ENCODE measurements at places on chromosomes 4 and X.

- no peak for DNase-seq
Observed at GRCh38 chr4:170089274-170089667, 485 bp downstream of the AADAT start.

GRCh38 chr4:143512978-143513313 is 556 bp upstream of the SMARCA5 start:
- DNase-seq = no peak

GRCh38 chrX:13552892-13553291 is 16.5 kb upstream of the EGFL6 start:
- no peak for DNase-seq

- DNase-seq = no peak
Observed at GRCh38 chr4:2964706-2965258, 1.4 kb downstream of the GRK4 start.

- DNase-seq = no peak
Observed at GRCh38 chr4:182745237-182745636, 171.9 kb downstream of the DCTD start.

GRCh38 chr4:85106166-85106565 is 139.7 kb upstream of the WDFY3 start:
- DNase-seq = no peak

GRCh38 chr4:77802402-77802801 is 16.8 kb downstream of the CNOT6L start:
- no peak for DNase-seq

GRCh38 chrX:119604766-119605463 is 1.3 kb downstream of the NKRF start:
- DNase-seq = no peak

GRCh38 chrX:96407501-96407900 is 277.1 kb upstream of the DIAPH2 start:
- DNase-seq = no peak

GRCh38 chr4:41178372-41179370 is 35.7 kb downstream of the APBB2 start:
- DNase-seq = no peak

GRCh38 chr4:119763386-119763785 is 134.8 kb upstream of the PDE5A start:
- no peak for DNase-seq

DNA sequence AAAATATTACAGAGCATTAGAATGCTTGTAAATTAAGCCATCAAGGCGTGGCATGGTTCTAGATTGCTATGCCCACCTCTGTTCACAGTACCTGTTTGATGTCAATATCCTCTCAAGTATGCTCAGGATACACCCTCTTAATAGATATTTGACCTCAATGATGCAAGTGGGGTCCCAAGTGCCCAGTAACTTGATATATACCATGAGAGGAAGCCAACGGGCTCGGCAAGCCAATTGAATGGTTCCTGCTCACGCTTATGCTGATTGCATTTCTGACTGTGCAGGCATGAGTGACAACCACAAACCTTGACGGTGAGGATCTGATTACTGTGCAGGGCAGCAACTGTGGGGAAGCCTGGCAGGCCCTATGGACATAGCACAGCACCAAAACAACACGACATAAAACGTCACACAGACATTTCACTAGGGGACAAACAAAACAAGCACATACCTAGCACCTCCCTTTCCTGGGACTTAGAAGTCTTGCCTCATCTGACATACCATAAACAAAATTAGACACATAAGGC is 179.1 kb upstream of the ETNPPL start:
- DNase-seq = no peak

DNA sequence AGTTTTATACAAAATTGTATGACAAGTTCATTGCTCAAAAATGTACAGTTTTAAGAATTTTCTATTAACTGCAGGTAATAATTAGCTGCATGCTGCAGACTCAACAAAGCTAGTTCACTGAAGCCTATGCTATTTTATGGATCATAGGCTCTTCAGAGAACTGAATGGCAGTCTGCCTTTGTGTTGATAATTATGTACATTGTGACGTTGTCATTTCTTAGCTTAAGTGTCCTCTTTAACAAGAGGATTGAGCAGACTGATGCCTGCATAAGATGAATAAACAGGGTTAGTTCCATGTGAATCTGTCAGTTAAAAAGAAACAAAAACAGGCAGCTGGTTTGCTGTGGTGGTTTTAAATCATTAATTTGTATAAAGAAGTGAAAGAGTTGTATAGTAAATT is 131.0 kb downstream of the TET2 start:
- DNase-seq = no peak

- DNase-seq = no peak
Observed at GRCh38 chr4:154082760-154083535, 294.1 kb upstream of the SFRP2 start.

- no peak for DNase-seq
Observed at GRCh38 chr4:186902361-186902760, 178.7 kb upstream of the FAT1 start.

GRCh38 chr4:79913581-79913980 is 159.4 kb downstream of the ANTXR2 start:
- no peak for DNase-seq

DNA sequence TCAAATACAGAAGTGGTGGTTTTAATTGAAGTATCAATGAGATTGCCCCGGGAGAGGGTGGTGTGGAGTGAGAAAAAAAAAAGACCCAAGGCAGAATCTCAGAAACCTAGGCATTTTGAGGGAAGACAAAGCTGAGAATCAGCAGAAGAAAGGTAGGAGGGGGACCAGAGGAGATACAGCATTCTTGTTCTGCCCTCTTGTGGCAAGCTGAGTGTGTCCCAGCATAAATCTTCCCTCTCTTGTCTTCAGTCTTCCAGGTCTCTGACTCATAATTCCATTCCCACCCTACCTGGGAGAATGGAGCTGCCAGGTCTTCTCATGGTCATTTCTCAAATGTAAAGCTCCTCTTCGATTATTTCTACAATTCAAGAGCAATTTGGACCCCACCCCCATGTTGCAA is 32.7 kb upstream of the MAGED1 start:
- no peak for DNase-seq

DNA sequence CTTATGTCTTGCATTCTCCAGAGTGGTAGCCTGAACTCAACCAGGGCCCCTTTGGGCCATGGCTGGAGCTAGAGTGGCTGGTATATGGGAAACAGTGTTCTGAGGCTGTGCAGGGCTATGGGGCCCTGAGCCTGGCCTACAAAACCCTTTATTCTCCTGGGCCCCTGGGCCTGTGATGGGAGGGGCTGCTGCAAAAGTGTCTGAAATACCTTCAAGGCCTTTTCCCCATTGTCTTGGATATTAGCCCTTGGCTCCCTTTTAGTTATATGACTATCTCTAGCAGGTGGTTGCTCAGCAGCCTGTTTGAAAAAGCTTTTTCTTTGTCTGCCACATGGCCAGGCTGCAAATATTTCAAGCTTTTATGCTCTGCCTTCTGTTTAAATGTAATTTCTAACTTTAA is 22.5 kb downstream of the APOOL start:
- no peak for DNase-seq

GRCh38 chrX:155027509-155028066 is 944 bp downstream of the FUNDC2 start:
- DNase-seq = no peak

GRCh38 chr4:153469031-153469430 is 2.9 kb downstream of the TMEM131L start:
- DNase-seq = no peak

GRCh38 chr4:102849579-102850104 is 19.1 kb upstream of the CISD2 start:
- no peak for DNase-seq

DNA sequence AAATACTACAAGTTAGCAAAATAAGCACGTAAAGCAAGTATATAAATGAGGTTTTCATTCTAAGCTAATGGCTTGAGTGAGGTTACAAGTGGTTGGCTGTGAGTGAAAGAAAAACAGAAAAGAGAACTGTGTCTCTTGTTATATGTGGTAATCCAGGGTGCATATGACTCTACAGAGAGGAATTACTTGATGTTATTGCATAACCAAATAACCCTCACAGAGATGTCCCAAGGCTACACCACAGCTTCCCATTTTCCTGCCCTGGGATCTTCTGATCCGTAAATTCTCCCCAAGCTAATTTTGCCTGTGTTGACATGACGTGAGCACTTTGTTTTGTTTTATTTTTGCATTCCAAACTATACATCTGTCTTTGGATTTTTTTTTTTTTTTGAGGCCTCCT is 470.0 kb upstream of the INTU start:
- DNase-seq = no peak

DNA sequence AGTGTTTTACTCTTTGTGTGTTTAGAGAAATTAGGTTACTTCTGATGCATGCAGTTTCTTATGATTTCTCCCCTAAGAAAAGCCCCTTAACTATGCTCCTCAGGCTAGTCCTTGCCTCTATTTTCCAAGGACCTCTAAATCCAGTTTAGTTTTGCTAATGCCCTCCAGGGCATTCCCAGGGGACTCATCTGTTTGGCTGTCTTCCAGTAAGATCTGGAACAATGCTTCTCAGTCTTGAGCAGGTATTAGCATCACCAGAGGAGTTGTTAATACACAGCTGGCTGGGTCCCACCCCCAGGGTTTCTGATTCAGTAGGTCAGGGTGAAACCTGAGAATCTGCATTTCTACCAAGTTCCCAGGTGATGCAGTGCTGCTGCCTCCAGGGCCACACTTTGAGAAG is 56.9 kb downstream of the OTC start:
- DNase-seq = no peak

GRCh38 chrX:39645178-39645895 is 452.4 kb downstream of the BCOR start:
- no peak for DNase-seq

DNA sequence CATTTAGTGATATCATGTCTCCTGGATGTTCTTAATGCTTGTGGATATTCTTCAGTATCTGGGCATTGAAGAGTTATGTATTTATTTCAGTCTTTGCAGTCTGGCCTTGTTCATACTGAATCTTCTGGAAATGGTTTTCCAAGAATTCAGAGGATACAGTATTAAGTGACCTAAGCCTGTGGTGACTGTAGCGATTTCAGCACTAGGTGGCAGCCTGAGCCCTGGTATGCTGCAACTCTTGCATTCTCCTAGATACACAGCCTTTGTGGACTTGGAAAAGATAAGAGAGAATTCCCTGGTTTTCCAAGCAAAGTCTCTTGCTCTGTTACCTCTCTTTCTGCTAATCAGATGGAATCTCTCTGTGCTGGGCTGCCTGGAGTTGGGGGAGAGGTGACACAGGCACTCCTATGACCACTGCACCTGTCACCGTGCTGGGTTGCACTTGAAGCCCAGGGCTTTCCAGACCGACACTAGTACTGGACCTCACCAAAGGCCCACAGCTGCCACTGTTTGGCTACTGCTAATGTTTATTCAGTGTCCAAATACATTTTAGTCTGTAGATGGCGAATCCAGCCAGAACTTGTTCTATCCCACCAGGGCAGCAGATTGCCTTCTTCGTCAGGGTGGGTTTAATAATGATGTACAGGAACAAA is 19.3 kb upstream of the SPIN2A start:
- no peak for DNase-seq

- no peak for DNase-seq
Observed at GRCh38 chr4:7811536-7812191, 128.0 kb downstream of the AFAP1 start.

DNA sequence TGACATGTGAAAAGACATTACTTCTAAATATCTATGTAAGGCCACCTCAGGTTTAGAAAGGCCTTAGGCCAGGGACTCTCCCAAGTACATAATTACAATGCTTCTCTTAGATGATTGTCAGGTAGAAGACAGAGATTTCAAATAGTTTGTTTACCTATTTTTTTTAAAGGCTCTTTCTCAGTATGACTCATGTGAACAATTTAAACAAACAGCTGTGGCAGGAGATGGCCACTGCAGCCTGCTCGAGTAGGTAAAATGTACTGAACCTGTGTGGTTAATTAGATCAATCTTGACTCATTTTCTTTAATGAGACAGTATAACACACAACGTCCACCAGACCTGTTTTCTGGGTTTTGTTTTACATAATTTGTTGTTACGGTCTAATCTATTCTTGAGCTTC is 50.2 kb downstream of the LEF1 start:
- DNase-seq = no peak

DNA sequence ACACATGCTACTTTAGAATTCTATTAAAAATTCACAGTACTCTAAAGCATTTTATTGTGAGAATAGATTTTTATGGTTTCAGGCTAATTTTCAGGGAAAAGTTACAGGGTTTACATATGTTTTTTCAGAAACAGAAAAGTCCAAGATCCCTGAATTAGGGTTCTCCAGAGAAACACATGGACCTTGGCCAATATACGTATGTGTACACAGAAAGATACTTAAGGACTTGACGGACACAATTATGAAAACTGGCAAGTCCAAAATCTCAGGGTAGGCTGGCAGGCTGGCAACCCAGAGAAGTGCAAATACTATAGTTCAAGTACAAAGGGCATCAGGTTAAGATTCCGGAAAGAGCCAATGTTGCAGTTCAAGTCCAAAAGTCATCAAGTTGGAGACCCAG is 1897.8 kb upstream of the PCDH10 start:
- DNase-seq = no peak

DNA sequence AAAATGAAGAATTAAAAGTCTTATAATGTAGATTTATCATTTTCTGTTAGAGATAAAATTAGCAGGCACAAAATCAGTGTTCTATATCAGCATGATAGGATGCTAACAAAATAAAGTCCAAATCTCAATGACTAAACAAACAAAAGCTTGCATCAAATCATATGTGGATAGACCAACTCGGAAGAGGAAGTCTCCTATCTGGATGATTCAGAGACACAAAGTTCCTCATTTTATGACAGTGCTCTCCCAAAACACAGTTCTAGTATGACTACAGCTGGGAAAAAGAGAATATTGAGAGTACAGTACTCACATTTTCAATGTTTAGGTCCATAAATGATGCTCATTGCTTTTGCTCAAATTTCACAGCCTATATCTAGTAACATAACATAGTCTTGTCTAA is 376.1 kb upstream of the CTSO start:
- DNase-seq = no peak

DNA sequence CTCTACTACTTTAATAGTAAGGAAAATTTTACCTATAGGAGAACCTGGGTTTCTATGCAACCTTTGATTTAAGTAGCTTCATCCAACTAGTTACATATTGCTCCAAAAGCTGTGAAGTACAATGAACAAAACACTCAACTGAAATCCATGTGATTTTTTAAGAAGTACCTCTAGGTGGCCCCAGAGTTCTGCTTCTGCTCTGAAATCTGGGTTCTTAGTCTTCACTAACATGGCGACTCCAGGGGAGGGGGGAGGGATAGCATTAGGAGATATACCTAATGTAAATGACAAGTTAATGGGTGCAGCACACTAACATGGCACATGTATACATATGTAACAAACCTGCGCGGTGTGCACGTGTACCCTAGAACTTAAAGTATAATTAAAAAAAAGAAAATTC is 73.4 kb upstream of the MAGEB2 start:
- DNase-seq = no peak

DNA sequence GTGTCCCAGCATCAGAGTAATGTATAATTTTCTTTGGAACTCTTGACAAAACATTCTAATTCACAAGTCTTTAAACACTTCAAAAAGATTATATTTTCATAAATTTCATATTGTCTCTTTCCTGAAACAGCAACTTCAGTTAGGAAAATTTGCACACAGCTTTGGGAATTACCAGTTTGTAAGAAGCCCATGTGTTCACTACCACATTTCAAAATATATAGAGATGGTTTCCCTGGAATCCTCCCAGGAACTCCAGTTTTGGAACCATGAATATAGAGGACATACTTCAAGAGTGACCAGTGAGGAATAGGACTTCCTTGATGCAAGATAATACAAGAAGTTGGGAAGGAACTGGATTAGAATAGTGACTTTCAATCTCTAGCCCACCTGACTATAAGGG is 28.7 kb upstream of the HPGDS start:
- DNase-seq = no peak

- no peak for DNase-seq
Observed at GRCh38 chr4:60187428-60187827, 1012.7 kb upstream of the ADGRL3 start.

GRCh38 chr4:9987749-9988362 is 33.4 kb downstream of the SLC2A9 start:
- DNase-seq = no peak

All from GM12892 (cell line).